ENCODE measurements at places on chromosomes 3 and 15.

- no peak for DNase-seq
These were observed 163.4 kb upstream of the IGF1R start for GRCh38 chr15:98484914-98485313.

DNA sequence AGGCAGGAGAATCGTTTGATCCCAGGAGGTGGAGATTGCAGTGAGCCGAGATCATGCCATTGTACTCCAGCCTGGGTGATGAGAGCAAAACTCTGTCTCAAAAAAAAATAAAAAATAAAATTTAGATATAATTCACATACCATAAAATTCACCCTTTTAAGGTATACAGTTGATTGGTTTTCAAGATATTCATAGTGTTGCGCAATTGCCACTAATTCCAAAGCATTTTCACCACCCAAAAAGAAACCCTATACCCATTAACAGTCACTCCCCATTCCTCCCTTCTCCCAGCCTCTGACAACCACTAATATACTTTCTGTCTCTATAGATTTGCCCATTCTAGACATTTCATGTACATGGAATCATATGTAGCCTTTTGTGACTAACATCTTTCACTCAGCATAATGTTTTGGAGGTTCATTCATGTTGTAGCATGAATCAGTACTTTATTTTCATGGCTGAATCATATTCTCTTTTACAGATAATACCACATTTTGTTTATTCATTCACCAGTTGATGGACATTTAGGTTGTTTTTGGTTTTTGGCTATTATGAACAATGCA is 116.7 kb downstream of the RASA2 start:
- DNase-seq, result no peak

DNA sequence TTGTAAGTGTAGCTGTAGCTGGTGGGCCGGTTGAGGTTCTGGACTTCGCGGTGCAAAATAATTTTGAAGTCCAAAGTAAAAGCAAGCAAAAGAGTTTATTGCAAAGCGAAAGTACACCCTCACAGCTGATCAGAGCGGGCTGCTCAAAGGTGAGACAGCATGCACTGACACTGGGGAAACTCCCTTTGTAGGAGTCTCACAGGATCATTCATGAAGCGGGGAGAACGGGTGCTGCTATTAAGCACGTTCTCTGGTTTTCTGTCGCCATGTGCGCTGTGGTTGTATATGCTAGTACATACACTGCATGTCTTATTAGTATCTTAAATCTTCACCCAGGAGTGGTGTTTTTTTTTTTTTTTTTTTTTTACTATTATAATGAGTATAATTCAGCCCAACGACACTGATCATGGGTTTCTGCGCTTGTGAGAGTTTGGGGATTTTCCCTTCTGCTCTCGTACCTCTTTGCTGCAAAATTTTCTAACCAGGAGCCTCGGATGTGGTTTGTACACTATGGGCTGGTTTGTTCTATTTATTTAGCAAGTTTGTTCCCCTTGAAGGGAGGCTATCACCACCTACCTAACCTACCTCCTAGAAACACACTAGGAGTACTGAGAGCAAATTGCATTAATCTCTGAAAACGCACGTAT is 1.4 kb upstream of the AP4E1 start:
- DNase-seq, result no peak

DNA sequence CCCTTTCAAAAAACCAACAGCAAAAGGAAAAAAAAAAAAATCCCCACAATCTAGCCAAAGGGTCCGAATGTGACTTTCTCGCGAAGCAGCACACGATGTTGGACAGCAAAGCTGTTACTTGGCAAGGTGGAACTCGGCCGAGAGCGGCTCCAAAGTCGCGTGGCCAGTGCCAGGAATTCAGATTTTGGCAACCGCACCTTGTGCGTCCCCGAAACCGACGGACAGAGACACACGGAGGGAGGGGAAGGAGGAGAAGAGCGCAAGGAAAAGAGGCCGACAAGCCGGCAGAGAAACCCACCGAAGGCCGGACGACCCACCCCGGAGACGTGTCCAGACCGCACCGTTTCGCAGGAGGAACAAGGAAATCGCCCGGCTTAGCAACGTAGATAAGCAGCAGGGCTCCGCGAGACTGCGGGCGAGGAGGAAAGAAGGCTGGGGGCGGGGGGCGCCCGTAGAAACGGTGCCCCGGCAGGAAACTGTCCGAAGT is 517.3 kb downstream of the MECOM start:
- DNase-seq, result peak; percentile 75

DNA sequence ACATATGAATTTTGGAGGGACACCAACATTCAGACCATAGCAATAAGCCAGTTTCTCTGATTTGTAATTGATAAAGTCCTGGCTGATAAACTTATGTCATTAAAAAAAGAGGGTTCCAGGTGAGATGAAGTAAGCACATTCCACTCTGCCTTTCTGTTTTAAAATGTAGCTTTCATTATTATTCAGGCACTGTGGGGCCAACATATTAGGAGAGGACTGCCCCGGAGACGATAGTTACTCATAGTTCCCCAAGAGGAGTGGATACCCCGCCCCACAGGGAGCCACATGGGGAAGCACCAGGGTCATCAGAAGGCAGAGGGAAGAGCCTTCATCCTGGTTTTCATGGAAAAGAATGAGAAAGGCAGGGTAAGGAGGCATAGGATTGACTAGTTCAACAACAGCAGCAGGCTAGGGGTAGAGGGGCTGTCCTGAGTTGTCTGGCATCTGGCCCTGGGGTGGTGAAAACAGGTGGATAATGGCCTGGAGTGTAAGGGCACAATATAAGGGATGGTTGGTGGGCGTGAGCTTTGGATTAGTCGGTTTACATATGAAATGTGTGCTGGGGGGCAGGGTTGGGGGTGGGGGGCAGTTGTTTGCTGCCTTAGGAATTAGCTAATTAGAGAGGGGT is 78.7 kb upstream of the PROK2 start:
- no peak for DNase-seq

GRCh38 chr15:39644136-39644535 is 63.3 kb downstream of the THBS1 start:
- no peak for DNase-seq

DNA sequence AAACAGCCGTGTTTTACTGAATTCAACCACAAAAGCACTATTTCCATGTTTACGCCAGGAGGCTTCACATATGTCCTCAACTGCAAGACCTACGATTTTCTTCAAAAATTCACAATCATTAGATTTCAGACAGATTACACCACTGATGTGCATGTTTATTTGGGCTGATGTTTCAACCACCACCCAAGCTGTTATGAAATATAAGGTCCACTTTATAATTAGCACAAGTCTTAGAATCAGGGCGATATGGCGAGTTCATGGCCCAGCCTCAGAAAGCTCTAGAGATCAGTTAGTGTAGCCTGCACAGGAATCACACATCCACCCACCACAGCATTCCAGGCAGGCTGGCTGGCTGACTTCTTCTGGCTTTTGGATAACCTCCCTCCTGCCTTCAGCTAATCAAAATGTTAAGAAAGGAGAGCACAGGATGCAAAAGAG is 15.4 kb downstream of the SH3BP5 start:
- DNase-seq, result no peak

GRCh38 chr3:71269906-71270305 is 313.6 kb downstream of the FOXP1 start:
- no peak for DNase-seq

- no peak for DNase-seq
These were observed 15.4 kb downstream of the GALK2 start for GRCh38 chr15:49185473-49185872.

DNA sequence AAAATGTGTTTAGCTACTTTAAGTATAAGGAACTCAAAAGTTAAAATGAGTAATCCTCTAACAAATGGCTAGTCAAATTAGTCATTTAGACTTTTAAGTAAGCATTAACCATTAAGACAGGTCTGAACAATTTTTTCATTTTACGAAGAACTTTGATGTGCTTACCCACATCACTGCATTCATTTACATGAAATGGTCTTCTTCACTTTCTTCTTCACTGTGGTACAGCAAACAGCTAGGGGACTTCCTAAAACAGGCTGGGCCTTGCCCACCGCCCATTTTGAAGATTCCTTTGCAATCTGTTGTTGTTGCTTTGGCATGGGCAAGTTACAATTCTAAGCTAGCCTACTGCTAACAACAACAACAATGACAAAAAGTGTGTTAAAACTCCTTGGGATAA is 67.4 kb downstream of the CBLB start:
- no peak for DNase-seq

DNA sequence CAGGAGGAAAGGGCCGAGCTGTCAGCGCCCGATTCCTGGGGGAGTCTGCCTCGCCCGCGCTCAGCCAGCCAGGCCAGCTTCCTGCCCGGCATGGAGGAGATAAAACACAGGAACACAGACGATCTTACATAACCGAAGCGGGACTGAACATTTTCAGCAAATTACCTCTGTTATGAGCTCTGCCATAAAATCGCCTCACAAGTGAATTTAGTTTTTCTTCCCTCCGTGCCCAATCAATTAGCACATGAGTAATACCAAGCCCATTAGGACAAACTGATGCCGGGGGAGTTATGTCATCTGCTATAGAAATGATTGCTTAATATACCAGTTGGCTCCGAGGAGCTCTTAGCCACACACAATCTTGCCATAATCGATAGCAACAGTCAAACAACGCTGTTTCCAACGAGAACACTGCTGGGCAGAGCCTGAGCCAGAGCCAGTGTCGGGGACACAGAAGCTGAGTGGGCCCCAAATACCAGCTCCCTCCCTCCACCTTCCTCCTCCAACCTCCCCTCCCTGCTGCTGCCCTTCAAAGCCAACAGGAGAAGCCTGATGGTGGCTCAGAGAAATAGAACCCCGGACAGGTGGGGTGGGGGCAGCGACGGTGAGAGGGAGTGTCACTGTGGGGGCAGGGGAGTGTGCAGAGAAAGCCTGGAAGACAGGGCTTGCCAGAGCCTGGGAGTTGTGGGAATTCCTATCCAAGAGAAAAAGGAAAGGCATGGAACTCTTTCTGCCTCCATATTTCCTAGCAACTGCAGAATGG is 279.4 kb upstream of the TLE3 start:
- DNase-seq, result peak; percentile 76

GRCh38 chr3:189455641-189456417 is 175.4 kb upstream of the TP63 start:
- DNase-seq, result no peak

DNA sequence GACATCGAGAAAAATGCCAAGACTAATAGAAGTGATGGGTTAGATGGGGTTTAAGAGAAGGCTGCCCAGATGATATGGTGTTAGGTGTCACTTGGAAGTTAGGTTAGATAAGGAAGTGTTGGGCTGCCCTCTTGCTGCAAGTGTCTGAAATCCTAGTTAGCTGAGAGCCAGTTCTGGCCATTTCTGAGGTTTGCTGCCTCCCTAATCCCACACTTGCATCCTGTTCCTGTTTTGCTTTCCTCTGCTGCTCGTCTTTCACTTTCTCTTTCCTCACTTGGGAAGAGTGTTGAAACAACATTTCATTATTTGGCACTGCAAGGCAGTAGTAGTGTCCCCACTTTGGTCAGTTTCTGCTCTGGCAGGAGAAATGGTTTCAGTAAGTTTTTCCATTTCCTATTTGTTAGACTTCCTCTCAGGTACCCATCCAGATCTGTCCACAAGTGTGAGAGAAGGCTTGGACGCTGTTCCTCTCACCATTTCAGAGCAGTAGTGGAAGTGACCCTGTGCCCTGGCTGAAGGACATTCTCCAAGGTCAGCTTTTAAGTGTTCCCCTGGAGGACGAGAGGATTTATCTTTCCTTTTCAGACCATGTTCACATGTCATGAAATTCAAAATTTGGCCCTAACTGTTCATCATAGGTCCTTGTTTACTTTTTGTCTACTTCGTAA is 93.3 kb downstream of the ADAMTSL3 start:
- peak; percentile 74 for DNase-seq

- DNase-seq, result no peak
These were observed 32.8 kb upstream of the UBE2E2 start for GRCh38 chr3:23170291-23170690.

- no peak for DNase-seq
These were observed 63.7 kb downstream of the CORO2B start for GRCh38 chr15:68642491-68642845.

GRCh38 chr3:82132210-82133069 is 371.0 kb upstream of the GBE1 start:
- no peak for DNase-seq

- DNase-seq, result no peak
These were observed 66.4 kb downstream of the CSNK1G1 start for GRCh38 chr15:64289550-64289949.

DNA sequence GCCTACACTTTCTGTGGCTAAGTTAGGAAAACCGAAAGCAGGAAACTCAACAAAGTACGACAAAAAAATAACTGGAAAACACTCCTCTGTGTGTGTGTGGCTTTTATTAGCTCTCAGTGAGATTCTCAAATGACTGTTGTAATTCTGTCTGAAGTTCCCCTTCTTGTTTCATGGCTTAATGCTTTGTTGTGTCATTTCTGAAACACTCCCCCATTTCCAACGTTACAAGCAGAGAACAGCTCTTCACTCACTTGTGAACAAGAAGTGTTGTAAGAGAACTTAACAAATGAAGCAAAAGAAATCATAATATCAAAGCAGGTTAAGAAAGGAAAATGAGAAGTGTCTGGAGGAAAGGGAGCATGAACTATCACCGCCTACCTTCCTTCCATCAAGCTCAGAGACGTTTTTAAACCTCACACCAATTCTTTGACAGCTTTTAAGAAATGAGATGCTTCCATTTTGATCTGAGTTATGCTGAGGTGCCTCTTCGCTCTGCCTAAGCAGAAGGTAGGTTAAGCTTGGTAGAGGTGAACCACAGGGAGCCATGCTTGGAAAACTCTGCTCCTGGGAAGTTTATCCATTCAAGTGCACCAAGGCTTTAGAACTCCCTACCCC is 12.4 kb upstream of the SEC62 start:
- no peak for DNase-seq

DNA sequence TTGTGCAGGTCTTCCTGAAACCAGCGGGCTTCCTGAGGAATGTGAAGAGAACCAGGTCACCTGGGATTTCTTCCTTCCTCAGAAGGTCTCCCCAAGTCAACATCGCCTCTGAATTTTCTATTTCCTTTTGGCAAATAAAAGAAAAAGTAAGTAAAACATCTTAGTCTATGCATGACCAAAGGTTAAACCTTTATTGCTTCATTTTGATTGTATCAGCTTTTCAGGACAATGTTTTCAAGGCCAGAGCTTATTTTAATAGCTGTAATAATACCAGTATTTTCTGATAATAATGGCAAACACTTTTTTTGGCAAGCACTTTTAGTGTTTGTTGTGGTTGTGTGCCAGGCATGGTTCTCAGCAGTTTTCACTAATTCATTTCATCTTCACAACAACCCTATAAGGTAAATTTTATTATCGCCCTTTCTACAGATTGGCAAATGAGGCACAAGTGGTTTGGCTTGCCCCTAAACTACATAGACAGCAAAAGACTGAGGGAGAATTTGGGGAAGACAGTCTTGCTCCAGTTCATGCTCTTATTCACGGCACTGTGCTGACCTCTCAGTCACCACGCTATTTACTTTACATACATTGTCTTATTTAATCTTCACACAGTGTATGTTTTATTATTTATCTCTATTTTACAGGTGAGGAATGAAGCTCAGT is 110.4 kb downstream of the RPL22L1 start:
- no peak for DNase-seq

DNA sequence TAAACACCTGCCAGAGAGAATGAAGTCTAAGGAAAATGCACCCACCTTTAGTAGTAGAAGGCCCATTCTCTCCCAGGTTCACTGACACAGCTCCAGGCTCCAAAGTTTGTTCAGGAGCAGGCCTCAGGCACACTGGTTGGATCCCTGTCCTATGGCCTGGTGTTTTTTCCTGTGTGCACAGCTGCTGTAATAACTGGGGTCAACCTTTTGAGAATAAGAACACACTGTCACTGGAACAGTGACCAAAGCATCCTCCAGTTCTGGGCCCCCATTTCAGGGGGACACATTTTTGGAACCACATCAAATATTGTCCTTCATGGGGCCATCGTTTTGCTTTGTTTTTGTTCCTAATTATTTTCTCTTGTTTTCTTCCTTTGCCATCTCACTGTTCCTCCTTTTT is 95.8 kb downstream of the ARNT2 start:
- DNase-seq, result no peak
